CD14-positive monocyte (primary cell): ENCODE measurements at places on chromosomes 16 and 17. TPM values are rescaled to one million over a fixed set of nuclear protein-coding genes. Genes with fewer than 3 reads are reported as not detected.

Gene CD300C
- polyA plus RNA-seq = 93.1 TPM

Gene GRAP
- polyA plus RNA-seq = 4.5 TPM

Gene FOXL1
- polyA plus RNA-seq = not detected

Gene CRISPLD2
- polyA plus RNA-seq = 69.0 TPM

Gene SLC5A11
- polyA plus RNA-seq = not detected

Gene HBQ1
- not detected in 2 replicates for polyA plus RNA-seq

Gene GAST
- not detected in 2 replicates for polyA plus RNA-seq

Gene GOSR2
- 31.1 TPM for polyA plus RNA-seq

Gene KRTAP3-2
- polyA plus RNA-seq = not detected

- DNase-seq = peak; percentile 80
Observed at GRCh38 chr16:72124761-72125634, 31.4 kb downstream of the DHX38 start.

DNA sequence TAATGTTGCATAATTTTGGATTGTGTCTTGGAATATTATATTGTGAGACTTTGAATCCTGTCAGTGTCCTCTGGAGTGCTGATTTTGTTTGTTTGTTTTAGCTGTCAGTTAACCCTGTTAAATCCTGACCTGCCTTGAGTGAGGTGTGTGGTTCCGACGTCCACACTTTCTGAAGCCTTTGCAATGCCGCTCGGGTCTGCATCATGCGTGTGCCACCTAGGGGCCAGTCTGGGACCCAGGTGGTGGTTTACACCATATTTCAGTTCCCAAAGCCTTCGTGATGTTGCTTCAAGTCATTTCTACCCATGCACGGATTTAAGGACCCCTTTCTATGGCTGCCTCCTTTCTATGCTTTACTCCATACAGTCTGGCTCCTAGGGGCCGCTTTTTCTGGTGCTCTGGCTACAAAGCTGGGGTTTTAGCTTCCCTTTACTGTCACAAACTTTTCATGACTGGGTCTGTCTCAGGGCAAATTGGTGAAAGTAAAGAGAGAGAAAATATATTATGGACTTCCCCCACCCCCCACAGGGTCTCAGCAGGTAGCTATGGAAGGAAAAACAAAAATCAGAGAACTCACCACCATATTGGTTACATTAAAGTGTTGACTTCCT lies 11.4 kb upstream of the OR4D1 start:
- no peak for DNase-seq

GRCh38 chr16:76222087-76222486 lies 55.1 kb upstream of the CNTNAP4 start:
- DNase-seq = no peak

- no peak for DNase-seq
Observed at GRCh38 chr16:85199069-85199725, 86.9 kb upstream of the CIBAR2 start.

- DNase-seq = no peak
Observed at GRCh38 chr16:16096121-16096857, 127.0 kb downstream of the ABCC6 start.

DNA sequence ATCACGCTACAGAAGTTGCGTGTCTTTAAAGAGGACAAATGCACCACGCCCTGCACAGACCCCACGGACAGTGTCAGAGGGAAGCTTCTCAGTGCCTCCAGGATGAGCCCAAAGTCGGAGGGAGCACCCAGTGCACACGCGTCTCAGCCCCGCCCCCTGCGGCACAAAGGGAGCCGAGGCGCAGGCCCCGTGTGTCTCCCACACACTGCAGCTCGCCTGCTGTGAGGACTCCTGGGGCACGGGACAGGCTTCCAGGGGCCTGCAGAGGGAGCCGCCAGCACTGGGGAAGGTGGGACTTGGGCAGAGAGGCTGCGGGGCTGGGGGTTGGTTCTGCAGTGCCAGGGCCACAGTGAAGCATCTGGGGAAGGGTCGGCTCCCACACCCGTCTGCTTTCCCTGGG lies 77.4 kb downstream of the LMF1 start:
- no peak for DNase-seq

DNA sequence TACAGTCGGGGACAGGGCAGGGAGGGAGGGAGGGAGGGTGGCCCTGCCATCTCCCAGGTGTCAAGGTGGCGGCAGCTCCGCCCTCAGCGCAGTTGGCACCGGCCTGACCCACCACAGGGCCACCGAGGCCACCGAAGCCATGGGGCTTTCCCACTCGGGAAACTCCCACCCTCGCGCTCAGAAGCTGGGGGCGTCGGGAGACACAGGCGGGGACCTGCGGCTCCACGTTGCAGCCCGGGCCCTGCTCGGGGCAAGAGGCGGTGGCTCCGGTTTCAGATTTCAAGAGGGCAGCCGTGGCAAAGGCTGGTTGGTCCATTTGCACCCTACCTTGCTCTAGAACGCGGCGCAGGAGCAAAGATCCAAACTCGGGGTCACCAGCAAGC lies 544 bp downstream of the CYB561 start:
- peak; percentile 69 for DNase-seq

- peak; percentile 94 for DNase-seq
Observed at GRCh38 chr17:77465358-77466041, 324.7 kb downstream of the SEC14L1 start.

DNA sequence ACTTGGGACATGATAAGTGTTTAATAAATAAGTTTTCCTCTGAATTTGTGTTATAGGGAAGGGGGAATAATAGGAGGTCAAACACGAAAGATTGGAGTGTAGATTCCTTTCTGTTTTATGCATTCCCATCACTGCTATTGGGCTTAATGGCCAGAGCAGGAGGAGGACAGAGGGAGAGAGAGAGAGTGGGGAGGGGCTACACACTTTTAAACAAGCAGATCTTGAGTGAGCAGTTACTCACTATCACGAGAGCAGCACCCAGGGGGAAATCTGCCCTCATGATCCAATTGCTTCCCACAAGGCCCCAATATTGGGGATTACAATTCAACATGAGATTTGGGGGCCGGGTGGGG lies 505.0 kb downstream of the GRIN2A start:
- DNase-seq = no peak

DNA sequence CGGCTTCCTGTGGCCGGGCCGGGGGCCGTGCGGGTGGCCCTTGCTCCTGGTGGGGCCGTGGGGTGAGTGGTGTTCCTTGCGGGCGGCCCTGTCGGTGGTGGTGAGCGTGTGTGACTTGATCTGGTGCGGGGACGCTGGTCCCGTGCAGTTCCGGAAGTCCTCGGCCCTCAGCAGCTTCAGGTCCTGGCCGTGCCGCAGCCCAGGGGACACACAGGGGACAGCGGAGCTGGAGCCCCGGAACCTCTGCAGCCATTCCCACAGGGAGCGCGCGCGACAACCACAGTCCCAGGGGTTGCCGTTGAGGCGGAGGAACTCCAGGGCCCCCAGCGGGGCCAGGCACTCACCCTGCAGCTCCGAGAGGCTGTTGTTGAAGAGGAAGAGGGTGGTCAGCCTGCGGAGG lies 88.4 kb downstream of the RTN4RL1 start:
- no peak for DNase-seq

DNA sequence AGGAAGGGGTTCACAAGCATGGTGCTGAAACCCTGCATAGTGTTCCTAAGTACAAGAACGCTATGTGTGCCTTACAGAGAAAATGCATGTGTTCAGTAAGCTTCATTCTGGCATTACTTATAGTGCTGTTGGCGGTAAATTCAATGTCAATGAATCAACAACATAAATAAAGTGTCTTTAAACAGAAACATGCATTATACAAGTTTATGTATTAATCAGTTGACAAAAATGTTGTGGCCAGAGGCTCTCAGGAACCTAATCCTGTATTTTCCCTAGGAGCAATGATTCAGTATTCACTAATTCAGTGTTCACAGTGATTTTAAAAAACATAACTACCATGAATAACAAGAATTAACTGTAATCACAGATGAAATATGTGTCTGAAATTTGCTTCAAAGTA lies 47.1 kb upstream of the MYOCD start:
- no peak for DNase-seq

GRCh38 chr17:46949291-46950174 lies 26.6 kb downstream of the GOSR2 start:
- DNase-seq = no peak

- DNase-seq = no peak
Observed at GRCh38 chr17:75812096-75813013, 27.7 kb downstream of the UNK start.

DNA sequence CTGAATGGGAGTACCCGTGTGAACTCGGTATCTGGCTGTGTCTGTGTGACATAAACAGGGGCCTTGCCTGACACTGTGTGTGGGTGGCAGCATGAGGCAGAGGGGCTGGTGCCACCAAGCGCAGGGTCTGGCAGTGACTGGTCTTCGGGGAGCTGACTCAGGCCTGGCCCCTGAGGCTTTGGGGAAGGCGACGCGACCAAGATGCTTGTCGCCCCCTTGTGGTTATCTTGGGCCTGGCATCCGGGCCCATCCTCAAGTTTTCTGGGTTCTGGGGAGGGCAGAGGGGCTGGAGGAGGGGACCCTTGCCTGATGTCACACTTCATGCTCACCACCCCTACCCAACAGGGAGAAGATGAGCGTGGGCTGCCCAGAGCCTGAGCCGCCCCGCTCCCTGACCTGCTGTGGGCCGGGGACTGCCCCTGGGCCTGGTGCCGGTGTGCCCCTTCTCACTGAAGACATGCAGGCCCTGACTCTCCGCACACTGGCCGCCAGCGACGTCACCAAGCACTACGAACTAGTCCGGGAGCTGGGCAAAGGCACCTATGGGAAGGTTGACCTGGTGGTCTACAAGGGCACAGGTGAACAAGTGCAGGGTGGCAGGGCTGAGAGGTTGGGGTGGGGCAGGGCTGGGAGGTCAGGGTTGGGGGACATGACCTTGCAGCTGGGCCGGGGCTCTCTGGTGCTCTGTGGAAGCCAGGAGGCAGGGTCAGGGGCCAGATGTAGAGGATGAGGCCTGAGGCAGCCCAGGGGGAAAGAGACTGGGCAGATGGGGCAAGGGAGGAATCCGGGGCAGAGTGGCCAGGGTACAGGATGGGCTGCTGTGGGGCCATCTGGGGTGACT lies 24.9 kb downstream of the SBK1 start:
- DNase-seq = peak; percentile 47

GRCh38 chr17:31594416-31594815 lies 202.9 kb downstream of the RAB11FIP4 start:
- no peak for DNase-seq

GRCh38 chr16:56347166-56347565 lies 78.2 kb downstream of the AMFR start:
- DNase-seq = no peak

- DNase-seq = no peak
Observed at GRCh38 chr17:65633988-65634387, 72.5 kb upstream of the AXIN2 start.

- no peak for DNase-seq
Observed at GRCh38 chr17:4718276-4718675, 7.8 kb downstream of the ARRB2 start.

DNA sequence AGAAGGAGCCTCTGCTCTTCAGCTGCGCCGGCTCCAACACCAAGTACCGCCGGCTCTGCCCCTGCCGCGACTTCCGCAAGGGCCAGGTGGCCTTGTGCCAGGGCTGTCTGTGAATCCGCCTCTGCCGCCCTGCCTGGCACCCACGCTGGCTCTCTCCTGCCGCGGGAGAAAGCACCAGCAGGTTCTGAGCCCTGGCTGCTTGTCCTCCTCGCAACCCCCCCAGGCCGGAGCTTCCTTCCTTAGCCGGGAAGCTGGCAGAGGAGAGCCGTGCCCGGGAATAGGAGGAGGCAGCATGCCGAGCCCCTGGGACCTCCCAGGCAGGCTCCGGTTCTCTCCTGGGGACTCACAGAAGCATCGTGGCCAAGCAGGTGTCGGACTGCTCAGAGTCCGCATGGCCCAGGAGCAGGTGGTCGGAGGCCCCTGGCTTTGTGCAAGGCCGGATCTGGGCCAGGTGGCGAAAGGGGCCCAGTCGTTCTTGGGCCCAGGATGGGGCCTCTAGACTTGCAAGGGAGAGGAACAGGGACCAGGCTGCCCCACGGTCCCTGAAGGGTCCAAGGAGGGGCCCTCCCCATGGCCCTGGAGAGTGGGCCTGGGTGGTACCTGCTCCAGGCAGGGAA lies 80.6 kb downstream of the MGAT5B start:
- no peak for DNase-seq

DNA sequence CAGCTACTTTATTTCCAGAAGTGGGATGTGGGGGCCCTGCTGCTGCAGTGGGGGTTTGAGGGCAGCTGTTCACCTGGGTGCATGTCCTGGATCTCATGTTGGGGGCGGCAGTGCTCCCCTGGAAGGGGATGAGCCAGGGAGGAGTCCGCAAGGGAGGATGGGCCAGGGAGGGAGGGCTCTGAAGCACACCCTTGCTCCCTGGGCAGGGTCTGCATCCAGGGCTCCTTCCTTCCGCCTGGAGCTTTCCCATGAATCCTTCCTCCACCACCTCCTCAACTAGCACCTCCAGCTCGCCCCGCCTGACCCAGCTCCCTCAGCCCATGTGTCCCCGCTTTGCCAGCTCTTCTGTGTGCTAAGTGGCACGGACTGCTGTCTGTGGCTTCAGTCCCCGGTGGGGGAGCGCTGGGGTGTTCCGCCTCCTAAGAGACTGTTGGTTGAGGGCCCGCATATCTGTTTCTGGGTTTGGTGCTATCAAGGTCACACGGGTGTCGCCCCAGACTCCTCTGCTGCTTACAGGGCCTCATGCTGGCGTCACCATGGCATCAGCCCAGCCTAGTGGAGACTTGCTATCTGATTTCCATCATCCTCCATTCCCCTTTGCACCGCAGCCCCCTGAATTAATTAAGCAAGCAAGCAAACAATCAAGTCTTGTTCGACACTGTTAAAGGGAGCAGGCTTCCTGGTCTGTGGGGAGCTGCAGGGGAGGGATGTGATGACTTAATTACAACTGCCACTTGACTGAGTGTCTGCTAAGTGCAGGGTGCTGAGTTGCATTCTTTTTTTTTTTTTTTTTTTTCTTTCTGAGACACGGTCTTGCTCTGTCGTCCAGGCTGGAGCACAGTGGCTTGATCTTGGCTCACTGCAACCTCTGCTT lies 71.8 kb downstream of the PRKCA start:
- no peak for DNase-seq

DNA sequence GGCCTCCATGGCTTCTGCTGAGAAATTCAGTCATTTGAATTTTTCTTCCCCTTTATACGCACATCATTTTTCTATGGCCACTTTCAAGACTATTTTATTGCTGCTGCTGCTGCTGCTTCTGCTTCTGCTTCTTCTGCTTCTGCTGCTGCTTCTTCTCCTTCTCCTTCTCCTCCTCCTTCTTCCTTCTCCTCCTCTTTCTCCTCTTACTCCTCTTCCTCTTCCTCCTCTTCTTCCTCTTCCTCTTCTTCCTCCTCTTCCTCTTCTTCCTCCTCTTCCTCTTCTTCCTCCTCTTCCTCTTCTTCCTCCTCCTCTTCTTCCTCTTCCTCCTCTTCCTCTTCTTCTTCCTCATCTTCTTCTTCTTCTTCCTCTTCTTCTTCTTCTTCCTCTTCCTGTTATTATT lies 22.4 kb downstream of the CPD start:
- DNase-seq = peak; percentile 12

GRCh38 chr16:66383551-66383950 lies 17.1 kb downstream of the CDH5 start:
- no peak for DNase-seq

- DNase-seq = no peak
Observed at GRCh38 chr16:77409311-77409710, 25.5 kb downstream of the ADAMTS18 start.
